Stimulated activated CD8-positive, alpha-beta memory T cell treated with anti-CD3 and anti-CD28 coated beads, Interleukin-15, amount 100 ng/mL, for 48 hours (primary cell): ENCODE measurements at places on chromosomes 11 and 22.

GRCh38 chr11:118565051-118565450 lies 680 bp downstream of the IFT46 start:
- no peak for DNase-seq

DNA sequence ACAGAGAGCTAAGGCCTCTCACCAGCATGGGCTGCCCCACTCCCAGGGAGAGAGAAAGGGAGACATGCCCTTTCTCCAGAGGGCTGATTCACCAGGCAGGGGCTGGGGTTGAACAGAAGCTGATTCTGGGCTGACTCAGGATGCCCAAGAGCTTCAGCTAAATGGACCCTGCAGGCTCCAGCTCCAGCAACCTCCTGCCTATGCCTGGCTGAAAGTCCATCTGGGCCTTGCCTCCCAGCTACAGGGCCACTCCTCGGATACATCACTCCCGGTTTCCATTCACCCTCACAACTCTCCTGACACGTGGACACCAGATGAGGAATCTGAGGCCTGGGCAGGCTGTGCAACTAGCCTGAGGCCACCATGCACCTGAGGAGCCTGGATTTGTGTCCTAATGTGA lies 215.5 kb downstream of the BUD13 start:
- no peak for DNase-seq

DNA sequence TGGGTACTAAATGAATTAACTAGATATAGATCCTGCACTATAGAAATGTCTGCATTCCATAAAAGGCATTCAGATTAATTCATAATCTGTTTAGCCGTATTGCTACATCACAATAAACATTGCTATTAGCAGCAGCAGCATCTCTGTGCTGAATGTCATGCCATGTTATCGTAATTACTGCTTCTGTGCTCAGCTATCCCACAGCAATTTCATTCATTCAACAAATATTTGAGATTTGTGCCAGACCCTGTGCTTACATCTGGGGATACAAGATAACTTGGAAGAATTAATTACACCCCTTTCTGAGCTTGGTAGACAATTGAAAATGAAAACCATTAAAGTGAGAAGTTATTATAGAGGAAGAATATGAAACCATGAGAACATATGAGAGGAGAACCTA lies 185.8 kb upstream of the C11orf87 start:
- no peak for DNase-seq

GRCh38 chr11:115255006-115255762 lies 249.0 kb downstream of the CADM1 start:
- no peak for DNase-seq

- DNase-seq, result no peak
Measured at GRCh38 chr11:129866311-129866710, 29.1 kb downstream of the NFRKB start.

GRCh38 chr11:62752994-62753735 lies 795 bp downstream of the ZBTB3 start:
- DNase-seq, result no peak

GRCh38 chr11:13917904-13918303 lies 44.6 kb upstream of the SPON1 start:
- DNase-seq, result no peak

DNA sequence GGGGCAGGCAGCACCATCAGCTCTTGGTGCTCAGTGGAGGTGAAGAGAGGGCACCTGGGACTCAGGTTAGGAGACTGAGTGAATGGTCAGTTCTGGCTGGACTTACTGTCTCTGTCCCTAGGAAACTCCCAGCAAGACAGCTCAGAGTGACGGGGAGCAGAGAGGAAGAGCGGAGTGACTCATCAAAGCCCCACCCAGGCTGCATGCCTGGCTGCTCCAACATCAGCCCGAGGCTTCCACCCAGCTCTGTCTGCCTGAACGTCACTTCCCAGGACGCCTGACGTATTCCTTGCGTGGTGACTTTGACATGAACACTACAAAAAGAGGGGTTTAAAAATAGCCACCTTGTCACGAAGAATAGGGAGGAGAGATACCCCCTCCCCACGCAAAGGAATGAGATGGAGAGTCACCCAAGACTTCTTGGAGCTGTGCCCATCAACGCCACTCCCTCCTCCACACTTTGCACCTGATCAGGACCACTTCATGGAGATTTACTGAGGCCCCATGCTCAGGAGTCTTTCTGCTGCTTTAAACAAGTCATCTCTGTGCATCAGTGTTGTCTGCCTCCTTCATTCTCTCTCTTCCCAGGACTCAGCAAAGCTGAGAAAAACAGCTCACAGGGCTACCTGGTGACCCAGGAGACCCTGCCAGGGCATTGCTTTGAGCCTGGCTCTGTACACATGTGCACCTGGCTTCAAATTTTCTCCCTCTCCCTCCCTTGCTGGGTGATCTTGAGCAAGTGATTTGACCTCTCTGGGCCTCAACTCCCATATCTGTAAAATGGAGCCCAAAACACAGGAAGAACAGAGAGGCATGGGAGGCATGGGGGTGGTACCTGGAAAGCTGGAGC lies 83.1 kb downstream of the MN1 start:
- DNase-seq, result no peak

GRCh38 chr22:41799486-41800347 lies 762 bp upstream of the CCDC134 start:
- no peak for DNase-seq

GRCh38 chr11:118245936-118246562 lies 6.1 kb downstream of the MPZL3 start:
- DNase-seq, result no peak

- DNase-seq, result no peak
Measured at GRCh38 chr11:131486100-131486499, 115.7 kb downstream of the NTM start.

- no peak for DNase-seq
Measured at GRCh38 chr22:30348809-30349208, 7.9 kb downstream of the SF3A1 start.

DNA sequence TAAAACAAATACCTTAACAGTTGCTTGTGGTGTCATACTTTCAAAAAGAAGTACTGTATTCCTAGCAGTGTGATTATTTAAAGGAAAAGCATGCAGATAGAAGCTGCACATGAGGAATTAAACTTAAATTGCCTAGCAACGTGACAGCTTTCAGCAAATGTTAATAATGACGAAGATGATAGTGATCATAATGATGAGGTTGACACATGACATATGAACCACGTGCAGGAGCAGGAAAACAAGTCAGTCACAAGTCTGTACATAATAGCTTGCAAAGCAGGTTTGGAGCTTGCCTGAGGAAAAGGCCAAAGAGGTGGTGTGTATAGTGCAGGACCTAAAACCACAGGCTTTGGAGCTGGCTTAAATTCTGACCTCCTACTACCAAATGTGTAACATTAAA lies 30.6 kb upstream of the PIK3C2A start:
- no peak for DNase-seq

- DNase-seq, result no peak
Measured at GRCh38 chr11:2434506-2435255, 9.6 kb downstream of the TRPM5 start.

DNA sequence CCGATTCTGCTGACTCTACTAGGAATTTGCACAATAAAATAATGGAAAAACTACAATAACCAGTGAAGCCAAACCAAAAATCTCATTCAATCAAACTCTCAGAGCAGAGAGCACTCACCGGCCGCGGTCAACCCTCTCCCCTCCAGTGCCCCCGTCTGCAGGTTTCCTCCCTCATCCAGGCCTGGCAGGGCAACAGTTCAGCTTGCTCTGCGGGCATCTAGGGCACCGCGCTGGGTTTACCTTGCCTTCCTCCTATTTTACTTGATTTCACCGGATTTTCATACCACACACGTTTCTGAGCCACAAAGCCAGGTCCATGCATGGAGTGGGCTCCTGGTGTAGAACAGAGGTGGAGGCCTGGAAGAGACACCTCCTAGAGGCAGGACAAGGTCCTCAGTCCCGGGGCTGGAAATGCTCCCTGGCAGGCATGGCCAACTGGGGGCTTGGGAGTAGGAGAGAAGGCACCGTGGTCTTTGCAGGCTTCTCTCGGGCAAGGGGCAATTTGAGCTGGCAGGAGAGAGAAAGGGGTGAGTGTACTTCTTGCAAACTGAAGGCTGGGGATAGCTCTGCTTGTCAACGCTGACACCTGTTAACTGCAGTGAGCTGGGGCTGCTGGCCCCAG lies 938.4 kb downstream of the BRD1 start:
- DNase-seq, result no peak

- DNase-seq, result no peak
Measured at GRCh38 chr11:4511282-4512245, 29.1 kb downstream of the OR52K1 start.

DNA sequence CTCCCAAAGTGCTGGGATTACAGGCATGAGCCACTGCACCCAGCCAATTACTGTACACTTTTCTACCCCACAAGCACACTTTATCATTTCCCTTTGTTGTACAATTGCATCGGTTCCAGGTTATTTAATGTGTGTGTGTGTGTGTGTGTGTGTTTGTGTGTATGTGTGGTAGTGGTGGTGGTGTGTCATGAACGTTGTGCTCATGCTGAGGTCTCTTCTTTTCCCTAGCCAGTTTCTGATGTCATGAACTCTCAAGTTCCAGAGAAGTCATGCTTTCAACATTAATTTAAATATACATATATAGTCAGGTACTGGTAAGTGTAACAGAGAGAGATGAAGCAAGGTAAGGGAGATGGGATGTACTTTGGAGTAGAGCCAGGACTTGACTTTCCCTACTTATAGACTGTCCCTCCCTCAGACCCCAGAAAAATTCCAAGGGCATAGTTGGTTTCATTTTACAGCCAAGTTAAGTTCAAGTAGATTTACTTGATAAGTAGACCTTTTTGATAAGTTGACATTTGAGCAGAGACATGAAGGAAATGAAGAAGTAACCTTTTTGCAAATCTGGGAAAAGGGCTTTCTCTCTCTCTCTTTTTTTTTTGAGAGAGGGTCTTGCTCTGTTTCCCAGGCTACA lies 42.7 kb downstream of the WEE1 start:
- no peak for DNase-seq

GRCh38 chr11:108170184-108170583 lies 48.8 kb downstream of the ACAT1 start:
- no peak for DNase-seq

GRCh38 chr11:115302946-115303703 lies 201.1 kb downstream of the CADM1 start:
- DNase-seq, result no peak

GRCh38 chr11:84890676-84891075 lies 736.5 kb downstream of the DLG2 start:
- DNase-seq, result no peak

GRCh38 chr22:39543095-39543494 lies 10.5 kb upstream of the RPS19BP1 start:
- DNase-seq, result no peak

- DNase-seq, result no peak
Measured at GRCh38 chr11:3046190-3046589, 11.0 kb downstream of the CARS1 start.

GRCh38 chr11:76237000-76237649 lies 30.8 kb upstream of the WNT11 start:
- no peak for DNase-seq

- DNase-seq, result no peak
Measured at GRCh38 chr22:28647216-28647615, 32.4 kb downstream of the TTC28 start.

- no peak for DNase-seq
Measured at GRCh38 chr11:44989831-44990566, 39.3 kb upstream of the TP53I11 start.

DNA sequence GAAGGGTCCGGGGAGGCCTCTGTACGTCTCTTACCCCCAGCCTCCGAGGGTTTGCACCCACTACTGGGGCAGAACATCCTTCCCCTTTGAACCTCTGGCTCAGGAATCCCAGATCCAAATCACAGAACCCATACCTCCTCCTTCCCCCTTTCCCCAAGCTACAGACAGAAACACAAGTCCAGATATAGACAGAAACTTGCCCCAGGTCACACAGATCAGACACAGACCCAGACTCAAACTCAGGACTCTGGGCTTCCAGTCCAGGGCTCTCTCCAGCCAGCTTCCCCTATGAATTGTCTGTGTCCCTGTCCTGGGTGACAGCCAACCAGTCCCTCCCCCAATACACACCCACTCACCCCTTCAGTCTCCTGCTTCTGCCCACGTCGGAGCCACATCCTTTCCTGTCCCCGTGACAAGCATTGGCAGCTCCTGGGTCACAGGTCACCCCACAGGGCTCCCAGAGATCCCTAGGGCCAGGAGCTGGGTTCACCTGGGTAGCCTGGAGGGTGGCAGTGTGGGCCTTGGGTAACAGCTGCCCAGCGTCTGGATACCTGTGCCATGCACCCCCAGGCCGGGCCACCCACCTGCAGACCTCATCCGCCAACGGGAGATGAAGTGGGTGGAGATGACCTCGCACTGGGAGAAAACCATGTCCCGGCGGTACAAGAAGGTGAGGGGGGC lies 772 bp downstream of the TBC1D10C start:
- DNase-seq, result no peak

GRCh38 chr11:130655300-130655699 lies 206.9 kb downstream of the ADAMTS15 start:
- DNase-seq, result no peak

DNA sequence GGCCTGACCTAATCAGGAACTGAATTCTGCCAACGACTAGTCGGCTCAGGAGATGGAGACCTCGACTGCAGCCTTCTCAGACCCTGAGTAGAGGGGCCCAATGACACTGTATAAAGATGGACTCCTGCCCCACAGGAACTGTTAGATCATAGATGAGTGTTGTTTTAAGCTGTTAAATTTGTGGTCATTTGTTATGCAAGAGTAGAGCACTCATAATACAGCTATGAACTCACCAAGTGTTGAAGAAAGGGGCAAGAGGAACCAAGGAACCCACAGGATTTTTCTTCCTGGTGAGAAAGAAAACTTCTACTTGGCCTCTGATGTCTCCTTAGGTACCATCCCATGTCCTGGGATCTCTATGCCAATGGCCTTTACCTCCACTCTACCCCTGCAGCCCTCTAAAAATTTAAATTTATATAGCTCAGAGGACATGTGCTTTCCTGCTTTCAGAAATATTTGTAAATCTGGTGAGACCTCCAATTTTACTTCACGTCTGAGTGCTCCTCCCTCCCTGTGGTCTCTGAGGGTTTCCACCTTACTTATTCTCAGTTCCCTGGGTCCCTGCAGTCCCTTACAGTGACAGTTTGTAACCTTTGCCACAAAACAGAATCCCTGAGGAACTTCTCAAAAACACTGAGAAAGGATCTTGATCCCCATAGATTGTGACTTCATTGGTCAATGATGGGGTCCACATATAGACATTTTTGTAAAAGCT lies 256.3 kb upstream of the ARHGAP20 start:
- no peak for DNase-seq

- no peak for DNase-seq
Measured at GRCh38 chr11:126494831-126495230, 139.3 kb downstream of the ST3GAL4 start.

DNA sequence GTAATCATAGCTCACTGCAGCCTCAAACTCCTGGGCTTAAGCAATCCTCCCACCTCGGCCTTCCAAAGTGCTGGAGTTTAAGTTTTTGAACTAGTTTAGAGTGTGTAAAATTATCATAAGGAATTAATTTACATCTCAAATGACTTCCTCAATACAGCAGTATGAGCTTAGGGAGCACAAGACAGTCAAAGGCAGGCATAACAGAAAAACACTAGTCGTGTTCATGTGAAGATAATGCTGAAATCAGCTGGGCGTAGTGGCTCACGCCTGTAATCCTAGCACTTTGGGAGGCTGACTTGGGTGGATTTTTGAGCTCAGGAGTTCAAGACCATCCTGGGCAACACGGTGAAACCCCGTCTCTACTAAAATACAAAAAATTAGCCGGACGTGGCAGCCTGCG lies 25.8 kb downstream of the YDJC start:
- no peak for DNase-seq
